ENCODE measurements at places on chromosomes 2 and 18.

- DNase-seq: no peak
Measured at GRCh38 chr2:59932341-59932740, 621.1 kb downstream of the BCL11A start.

DNA sequence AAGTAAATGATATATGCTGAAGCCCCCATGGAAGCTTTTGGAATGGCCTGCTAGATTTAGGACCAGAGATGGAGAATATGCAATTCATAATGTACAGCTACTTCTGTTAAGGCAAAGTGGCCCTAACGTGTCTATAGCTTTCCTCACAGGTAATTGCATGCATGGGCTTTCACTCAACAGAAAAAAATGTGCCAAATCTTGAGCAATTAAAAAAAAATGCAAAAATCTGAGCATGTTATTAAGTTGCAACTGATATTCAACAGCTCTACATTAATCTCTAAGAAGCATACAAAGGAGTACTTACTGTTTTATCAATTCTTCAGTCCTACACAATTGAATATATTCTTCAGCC is 79.6 kb downstream of the EFEMP1 start:
- DNase-seq: no peak

DNA sequence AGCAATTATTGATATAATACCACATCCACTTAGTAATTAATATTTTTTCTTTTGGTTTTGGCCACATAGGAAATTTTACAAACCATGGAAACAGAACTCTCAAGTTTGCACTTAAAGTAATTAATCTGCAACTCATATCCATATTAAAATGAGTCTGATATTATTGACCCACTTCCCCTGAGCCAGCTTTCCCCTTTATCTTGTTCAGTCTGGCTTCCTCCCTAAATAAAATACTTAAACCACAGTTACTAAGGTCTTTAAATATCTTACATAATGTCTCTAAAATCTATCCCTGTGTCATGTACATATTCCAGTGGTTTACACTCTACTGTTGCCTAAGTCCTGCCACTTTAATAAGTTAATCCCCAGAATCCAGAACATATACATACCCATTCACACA is 564.9 kb upstream of the FSHR start:
- no peak for DNase-seq

- no peak for DNase-seq
Measured at GRCh38 chr18:28669165-28669564, 492.2 kb upstream of the CDH2 start.

- DNase-seq: no peak
Measured at GRCh38 chr2:223199531-223200515, 147.8 kb downstream of the KCNE4 start.

DNA sequence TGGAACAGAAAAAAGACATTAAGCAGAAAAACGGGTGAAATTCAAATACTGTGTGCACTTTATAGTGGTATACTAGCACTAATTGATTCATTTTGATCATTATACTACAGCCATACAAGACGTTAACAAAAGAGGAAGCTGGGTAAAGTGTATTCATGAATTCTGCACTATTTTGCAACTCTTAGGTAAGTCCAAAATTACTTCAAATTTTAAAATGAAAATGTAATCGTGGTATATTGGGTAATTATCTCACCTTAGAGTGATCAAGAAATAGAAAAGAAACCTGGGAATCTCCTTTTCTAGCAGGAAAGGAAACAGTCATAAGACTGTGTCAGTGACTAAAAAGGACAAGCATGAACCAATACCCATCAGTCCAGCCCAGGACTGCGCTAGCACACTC is 5.4 kb downstream of the TGFBRAP1 start:
- DNase-seq: no peak

- DNase-seq: no peak
Measured at GRCh38 chr18:66124394-66124793, 373.6 kb downstream of the CDH7 start.

- DNase-seq: no peak
Measured at GRCh38 chr2:18932853-18933252, 343.5 kb upstream of the NT5C1B start.

GRCh38 chr2:121974897-121975661 is 219.6 kb downstream of the TSN start:
- no peak for DNase-seq

DNA sequence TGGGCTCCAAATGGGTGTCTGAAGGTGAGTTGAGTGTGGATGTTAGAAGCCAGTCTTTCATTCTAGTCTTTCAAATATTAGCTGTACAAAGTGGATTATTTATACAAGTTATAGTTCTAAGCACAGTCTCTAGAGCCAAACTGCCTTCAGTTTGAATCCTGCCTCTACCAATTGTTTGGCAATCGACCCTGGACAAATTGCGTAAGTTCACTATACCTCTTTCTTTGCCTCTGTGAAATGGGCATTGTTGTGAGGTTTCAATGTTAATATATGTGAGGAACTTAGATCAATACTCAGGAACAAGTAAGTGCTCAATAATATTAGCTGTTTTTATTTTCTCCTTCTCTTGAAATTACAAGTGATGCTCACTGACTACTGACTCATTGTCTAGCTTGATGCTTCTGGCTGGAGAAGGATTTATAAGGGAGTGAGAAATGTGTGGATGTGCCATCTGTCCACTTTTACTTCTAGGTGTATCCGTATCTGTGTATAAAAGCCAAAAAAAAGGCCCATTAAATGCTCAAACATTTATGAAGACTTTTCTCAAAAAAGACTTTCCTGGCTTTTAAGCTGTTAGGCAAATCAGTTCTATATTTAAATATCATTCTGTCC is 48.1 kb upstream of the RAPH1 start:
- DNase-seq: no peak

- DNase-seq: no peak
Measured at GRCh38 chr2:168713325-168713724, 89.1 kb upstream of the NOSTRIN start.

DNA sequence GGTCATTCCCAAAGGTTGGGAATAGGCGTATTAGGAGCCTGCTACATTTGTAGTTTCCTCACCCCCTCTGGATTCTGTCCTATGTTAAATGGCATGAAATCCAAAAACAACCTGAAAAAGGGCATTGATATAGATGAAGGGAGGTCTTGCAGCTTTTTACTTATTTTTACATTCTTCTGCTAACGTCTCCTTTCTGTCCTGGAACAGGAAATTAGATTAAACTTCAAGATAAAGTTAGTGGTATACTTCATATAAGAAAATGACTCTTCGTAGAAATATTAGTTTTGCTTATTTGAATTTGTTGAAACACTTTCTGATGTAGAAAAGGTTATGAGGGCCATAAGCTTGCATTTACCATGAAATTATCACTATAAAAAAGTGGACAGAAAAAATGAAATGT is 694.5 kb downstream of the ADCYAP1 start:
- DNase-seq: no peak

- no peak for DNase-seq
Measured at GRCh38 chr18:57149531-57149930, 2.6 kb downstream of the BOD1L2 start.

DNA sequence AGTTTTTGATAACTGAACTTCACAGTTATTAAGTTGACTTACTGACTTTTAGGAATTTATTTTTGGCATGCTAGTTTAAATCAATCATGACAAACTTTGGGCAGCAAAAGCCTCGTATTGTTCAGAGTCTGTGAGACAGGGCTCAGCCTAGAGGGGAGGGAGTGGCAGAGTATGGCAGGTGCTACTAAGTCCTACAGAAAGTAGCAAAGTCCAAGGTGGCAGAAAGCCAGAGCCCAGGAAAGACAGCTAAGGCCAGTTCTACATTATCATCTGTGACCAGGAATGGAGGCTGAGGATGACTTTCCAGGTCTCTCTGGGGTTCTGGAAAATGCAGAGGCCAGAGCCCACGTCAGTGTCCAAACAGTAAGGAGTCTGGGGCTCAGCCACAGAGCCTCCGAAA is 34.2 kb downstream of the CHST10 start:
- DNase-seq: no peak

- DNase-seq: no peak
Measured at GRCh38 chr2:137333386-137334165, 568.2 kb downstream of the THSD7B start.

- DNase-seq: no peak
Measured at GRCh38 chr2:40760071-40760666, 308.3 kb upstream of the SLC8A1 start.

GRCh38 chr18:52869942-52870907 is 530.2 kb downstream of the DCC start:
- no peak for DNase-seq

DNA sequence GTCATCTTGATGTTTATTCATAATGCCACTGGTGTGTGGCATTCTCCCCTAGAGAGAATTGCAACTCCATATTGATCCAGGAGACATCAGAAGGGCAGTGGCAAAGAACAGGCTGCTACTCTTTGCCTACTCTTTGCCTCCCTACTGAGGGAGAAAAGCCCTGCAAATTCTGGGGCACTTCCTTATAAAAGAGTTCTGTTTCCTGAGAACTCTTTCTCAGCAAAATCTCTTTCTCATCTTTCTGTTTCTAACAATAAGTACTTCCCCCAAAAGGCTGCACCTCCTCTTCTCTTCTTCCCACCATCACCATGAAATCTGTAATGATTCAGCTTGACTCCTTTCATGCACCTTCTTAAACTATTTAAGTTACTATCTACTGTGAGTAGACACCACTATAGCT is 270.3 kb downstream of the MREG start:
- no peak for DNase-seq

DNA sequence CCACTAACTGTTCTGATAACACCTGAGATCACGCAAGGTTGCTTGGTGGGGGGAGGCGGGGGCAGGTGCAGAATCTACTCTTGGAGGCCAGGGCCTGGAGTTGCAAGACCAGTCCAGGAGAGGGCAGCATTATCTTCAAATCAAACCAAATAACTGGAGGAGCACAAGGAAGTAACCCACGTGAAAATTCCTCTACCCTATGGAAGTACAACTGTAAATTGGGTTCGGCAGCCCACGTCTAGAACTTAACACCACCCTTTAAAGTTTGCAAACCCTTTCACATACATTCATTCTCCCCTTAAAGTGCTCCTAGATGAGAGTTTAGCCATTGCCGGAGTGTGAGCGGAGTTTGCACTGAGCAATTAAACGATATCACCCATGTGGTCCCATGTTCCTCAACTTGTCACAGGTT is 19.6 kb upstream of the CXCR1 start:
- DNase-seq: peak; percentile 58

DNA sequence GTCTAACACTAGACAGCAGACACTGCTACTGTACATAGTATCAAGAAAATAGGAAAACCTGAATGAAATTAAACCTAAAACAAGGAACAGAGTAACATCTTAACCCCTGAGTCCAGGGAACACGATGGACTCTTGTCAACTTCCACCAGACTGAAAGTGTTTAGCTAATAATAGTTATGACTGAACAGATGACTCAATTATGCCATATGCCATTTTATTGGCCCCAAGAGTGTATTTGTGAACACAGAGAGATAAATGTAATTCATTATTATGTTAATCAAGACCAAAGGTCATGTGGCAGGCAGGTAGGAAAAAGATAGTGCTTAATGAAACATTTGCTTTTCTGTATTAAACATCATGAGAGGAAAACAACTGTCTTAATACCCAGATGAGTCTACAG is 58.0 kb downstream of the NYAP2 start:
- no peak for DNase-seq

- no peak for DNase-seq
Measured at GRCh38 chr2:101766337-101766736, 68.8 kb downstream of the MAP4K4 start.

- no peak for DNase-seq
Measured at GRCh38 chr2:26627350-26628105, 13.6 kb downstream of the CIB4 start.

DNA sequence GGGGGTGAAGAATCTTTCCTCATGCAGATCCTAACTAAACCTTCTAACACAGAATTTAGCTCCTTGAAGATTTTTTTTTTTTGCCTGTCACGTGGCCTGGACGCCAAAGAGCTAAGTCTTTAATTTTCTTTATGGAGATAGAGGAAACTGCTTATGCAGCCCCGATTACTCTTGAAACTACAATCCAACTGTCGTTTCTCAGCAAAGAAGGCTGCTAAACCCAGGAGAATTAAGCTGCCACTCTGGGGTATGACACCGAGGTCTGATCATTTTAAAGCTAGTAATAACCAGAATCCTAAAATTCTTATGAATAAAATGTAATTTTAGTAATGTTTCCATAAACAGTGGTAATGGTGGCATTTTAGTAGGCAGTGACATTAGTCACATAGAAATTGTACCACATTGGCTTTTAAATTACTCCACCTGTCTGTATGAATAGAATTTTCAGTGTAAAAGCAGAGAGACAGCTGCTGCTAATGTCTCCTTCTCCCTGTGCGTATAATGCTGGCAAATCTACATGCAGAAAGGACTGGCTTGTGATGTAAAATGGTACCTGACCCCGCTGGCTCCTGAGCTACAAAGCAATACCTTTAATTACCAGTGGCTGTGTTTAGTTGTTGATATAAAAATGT is 86.5 kb downstream of the MEIS1 start:
- DNase-seq: no peak

DNA sequence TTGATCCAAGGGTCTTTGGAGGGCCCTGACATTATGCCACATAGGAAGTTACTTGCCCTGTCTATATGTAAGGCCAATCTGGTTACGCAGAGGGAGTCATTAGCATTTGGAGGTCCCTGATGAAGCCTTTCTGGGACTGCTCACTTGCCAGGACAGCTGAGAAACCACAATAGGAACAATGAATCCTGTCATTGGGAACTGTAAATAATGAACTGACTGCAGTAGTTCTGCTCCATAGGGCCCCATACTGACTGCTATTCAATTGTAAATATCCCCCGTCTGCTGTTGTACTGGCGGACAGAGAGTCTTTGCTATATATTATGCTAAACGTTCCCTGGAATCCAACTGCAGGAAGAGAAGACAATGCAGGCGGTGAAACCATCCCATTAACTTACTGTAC is 149.4 kb upstream of the DCC start:
- no peak for DNase-seq

- DNase-seq: no peak
Measured at GRCh38 chr2:182911813-182912517, 45.5 kb upstream of the FRZB start.

Measured in stimulated activated CD8-positive, alpha-beta memory T cell treated with anti-CD3 and anti-CD28 coated beads, Interleukin-7, amount 100 ng/mL, for 4 hours (primary cell).